ENCODE measurements at places on chromosomes 1 and 21.
A peak's percentile ranks its signal among the peaks of the same experiment; 100 is the strongest.

- no peak for DNase-seq
These were observed 38.1 kb upstream of the RAP1GAP start for GRCh38 chr1:21707086-21707840.

DNA sequence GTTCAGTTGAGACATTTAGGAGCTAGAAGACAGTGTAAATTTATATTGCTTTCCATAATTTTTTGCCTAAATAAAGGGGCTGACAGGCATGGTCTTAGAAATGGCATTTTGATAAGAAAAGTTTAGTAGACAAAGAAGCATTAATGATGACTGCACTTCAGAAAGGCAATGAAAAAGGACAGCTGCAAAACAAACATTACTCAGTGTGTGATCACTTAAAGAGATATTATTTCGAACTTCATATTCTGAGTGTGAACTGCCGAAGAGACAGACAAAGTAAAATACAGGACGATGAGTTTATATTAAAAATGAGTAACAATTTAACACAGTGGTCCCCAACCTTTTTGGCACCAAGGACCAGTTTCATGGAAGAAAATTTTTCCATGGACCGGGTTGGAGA lies 243.1 kb downstream of the DPYD start:
- no peak for DNase-seq

- DNase-seq: peak; percentile 86
These were observed 9.0 kb downstream of the IGSF9 start for GRCh38 chr1:159936273-159936904.

GRCh38 chr1:44939061-44939460 lies 47.3 kb downstream of the EIF2B3 start:
- DNase-seq: no peak

- DNase-seq: no peak
These were observed 72.3 kb downstream of the PLPP3 start for GRCh38 chr1:56506951-56507491.

DNA sequence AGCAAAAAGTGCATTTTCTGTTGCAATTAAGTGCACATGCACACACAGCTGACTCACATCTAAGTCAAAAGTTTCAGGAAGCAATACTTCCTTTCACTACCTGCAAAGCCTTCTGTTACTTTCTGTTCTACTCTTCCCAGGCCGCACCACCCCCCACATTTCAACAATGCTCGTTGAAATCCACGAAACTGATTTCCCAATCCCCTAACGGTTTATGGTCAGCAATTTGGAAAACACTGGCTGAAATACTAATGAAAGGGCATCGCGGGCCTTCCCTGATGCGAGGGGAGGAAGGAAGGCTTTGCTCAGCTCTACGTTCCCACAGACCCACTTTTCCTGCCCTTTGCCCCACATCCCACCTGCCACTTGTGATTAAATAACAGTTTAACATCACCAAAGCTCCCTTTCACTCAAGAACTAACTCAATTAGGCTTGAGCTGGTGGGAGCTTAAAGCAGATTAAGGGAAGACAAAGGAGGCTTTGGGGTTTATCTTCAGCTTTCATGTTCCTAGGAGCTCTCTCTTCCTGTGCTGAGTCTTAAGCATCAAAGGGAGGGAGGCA lies 243.2 kb upstream of the RAB4A start:
- DNase-seq: no peak

DNA sequence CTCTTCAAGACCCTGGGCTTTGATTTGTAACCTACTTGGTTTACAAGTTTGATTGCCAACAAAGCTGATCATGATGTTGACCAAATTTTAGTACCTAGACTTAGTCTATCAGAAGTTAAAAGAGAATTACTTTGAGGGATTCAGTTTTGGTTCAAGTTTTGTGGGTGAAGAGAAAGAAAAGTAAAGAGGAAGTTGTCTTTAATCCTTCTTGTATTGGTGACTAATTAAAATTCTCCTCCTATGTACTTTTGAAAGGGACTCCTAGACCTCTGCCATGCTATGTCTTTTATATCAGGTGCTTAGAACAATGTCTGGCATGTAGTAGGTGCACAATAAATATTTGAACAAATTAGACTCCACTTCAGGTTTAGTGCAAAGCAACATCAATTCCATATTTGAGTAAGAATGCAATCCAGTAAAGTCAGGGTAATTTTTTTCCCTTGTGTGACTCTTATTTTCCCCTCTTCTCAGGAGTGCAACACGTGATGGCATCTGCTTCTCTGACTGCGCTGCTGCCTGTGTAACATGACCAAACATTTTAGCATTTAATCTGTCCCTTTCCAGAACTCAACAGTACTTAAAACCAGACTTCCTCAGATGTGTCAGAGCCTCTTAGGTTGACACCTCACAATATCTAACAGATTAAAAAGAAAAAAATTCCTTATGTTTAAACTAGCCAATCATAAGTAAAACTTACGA lies 41.1 kb upstream of the KCNQ4 start:
- DNase-seq: no peak
